ENCODE measurements at places on chromosomes 13 and 19.

DNA sequence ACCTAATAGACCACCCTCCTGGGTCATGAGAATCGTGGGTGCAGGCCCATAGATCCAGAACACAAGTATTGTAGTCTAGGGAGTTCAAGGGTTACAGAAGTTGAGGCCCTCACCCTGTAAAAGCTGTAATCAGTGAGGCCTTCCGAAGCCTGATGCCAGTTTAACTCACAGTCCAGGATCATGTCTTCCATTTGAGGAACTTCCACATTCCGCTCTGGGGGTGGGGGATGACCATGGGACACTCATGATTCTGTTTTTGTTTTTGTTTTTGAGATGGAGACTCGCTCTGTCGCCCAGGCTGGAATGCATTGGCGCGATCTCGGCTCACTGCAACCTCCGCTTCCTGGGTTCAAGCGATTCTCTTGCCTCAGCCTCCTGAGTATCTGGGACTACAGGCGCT is 1.7 kb upstream of the RASIP1 start:
- no peak for DNase-seq

DNA sequence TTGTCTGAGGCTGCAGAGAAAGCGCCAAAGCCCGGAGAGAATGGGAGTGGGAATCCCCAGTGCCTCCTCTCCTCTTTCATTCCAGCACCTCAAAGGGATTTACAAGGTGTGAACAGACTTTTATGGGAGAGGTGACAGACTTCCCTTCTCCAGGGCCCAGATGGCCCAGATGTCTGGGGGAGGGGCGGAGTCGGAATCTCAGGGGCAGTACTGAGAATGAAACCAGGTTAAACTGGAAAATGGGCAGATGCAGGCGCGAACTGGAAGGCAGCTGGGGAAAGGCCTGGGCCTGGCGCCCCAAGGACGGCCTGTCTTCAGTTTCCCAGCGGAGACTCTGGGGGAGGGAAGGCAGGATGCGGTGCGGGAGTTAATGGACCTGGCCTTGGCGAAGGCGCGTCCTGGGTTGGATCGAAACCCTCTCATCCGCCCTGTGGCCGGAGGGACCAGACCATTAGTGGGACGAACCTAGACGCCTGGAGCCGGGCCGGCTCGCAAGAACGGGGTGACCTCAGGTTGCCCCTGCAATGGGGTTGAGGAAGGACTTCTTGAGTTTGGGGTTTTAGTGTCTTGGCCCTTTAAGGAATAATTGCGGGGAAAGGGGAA is 592 bp upstream of the TRIP10 start:
- no peak for DNase-seq

DNA sequence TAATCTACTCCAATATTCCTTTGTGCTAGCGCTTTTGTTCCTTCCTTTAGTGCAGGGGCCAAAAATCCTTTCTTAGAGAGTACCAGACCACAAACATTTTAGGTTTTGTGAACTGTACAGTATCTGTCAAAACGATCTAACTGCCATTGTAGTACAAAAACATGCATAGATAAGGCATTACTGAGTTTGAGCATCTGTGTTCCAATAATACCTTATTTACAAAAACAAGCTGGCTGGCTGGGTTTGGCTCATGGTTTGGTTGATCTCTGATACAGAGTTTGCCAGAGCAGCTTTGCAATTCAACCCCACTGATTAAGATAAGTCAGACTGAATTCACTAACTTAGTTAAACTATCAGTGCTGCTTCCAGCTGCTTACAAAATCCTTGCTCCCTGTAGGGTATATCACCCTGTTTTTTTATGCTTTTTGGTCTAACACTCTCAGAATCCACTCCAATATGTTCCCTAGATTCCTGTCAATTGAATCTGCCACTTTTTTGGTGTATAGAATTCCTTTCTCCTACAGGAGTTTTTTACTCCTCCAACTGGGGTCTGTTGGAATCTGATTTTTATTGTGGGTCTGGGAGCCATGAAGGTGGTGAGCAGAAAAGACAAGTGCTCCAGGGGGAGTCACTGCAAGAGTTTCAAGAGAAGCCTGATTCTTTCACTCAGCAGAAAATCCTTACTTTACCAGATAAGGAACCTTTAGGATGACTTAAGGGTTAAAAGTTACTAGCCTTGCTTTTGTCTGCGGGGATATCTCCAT is 1399.4 kb downstream of the EFNB2 start:
- DNase-seq: no peak

- DNase-seq: no peak
These were observed 365.1 kb downstream of the SLC7A1 start for GRCh38 chr13:29230299-29230845.

DNA sequence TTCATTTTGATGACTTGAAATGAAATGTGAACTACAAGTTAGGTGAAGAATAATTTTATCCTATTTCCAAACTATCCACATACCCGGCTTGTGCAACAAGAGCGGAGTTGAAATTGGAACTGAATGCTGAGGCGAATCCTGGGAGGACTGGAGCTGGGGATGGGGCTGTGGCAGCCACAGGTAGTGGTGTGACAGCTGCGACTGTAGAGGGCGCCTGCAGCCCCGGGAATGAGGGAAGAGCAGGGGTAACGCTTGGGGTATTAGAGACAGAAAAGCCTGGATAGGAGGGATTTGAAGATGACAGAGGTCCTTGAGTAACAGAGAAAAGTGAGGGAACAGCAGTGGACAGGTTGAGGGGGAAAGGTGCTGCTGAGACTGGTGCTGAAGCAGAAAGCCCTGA is 22.0 kb upstream of the STOML3 start:
- DNase-seq: no peak

All from CD4-positive, alpha-beta T cell treated with Interleukin-1 beta for 1 hour (primary cell).